ENCODE measurements at places on chromosomes 7 and 10.
A peak's percentile ranks its signal among the peaks of the same experiment; 100 is the strongest.

DNA sequence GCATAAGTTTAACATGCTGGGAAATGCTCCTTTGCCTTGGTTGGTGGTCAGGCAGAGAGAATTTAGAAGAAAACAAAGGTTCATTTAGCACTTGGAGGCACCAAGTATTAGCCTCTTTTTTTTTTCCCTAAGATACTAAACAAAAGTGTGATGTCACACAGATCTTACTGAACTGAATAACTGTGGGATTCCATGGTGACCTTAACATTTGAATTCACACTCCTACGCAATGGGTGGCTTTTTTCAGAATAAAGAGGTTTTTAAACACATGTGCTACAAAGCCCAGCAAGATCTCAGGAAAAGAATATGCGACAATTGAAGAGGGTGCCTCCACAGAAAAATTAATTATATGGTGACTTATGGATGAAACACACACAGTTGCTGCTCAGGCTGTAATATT, 133.4 kb upstream of the ABCB5 start:
- DNase-seq = no peak

DNA sequence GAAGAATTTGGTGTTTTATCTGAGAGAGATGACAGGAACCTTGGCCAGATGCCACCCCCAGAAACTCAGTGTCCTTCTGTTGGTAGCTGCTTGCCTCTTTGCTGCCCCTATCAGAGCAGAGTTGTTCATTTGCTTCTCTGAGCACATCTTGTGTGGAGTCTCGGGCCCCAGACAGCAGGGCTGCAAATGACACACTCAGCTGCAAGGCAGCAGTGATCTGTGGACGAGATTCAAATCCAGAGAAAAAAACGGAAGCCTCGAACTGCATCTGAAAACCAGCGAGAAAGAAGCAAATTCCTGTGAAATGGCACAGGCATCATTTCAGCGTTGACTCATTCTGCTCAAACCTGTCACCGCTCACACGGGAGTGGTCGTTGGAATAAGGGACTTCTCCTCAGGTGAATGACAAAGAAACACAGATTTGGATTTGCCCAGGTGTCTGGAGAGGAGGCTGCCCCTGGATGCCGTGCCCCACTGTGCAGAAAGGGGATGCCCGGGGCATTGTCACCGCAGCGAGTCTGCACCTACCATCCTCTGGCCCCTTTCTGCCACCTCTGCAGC, 144.7 kb downstream of the PFKFB3 start:
- DNase-seq = peak; percentile 48

DNA sequence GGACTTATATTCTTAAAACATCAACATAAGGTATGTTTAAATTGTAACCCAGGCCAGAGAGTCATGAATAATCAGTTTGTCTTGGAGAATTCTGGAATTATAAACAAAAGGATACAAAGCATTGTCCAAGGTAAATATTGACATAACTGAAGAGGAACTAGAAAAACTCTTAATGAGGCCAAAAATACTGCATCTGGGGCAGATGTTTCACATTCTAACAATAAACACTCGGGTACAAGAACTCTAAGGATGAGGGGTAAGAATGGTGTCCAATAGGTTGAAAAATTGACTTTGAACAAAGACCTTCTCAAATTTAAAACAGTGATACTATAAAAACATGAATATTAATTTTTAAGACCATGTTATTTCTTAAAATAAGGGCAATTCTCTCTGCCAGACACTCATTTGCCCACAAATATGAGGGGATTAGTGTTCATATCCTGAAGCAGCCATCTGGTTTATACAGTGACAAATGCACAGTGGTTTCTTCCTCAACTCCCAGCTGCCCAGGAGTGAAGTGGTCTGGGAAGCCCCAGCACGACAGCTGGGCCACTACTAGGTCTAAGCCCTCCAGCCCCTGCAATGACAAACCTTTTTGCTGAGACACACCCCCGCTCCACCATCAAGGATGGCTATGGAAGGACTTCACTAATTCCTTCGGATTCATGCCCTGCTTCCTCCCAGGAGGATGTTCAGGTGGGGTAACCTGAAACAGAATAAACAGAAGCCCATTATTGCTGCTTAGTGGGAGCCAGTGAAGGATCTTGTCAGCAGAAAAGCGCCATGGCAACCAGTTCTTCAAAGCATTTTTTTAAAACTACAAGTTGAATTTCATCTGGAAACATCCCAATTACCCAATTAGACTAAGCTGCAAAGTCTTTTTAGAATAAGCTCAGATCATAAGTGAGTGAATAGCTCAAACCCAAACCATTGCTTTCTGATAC, 107.5 kb upstream of the ARID5B start:
- DNase-seq = peak; percentile 83

DNA sequence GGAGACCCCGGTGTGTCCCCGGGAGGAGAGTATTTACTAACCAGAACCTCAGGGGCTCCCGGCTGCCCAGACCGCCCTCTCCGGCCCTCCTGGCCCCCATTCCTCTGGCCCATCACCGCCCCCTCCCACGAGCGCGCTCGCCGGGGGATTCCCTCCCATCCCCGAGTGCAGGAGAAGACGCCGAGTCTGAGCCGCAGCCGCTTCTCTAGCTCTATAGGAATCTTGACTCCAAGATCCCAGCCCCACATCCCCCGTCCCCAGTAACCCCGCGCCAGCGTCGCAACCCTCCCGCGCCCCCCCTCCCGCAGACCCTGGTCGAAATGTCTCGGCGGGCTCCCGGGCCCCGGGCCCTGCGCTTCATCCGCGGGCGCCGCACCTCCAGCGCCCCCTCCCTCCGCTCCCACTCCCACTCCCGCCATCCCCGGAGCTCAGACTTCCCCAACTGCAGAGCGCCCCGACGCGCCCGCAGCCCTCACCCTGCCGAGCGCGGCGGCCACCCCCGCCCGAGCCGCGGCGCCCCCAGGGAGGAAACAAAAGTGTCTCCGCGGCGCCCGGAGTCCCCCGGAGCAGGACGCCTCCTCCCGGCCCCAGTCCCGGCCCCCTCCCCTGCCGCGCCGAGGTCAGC, 541 bp downstream of the ELMO1 start:
- no peak for DNase-seq

GRCh38 chr7:149458235-149458634, 2.6 kb downstream of the ZNF777 start:
- DNase-seq = no peak

DNA sequence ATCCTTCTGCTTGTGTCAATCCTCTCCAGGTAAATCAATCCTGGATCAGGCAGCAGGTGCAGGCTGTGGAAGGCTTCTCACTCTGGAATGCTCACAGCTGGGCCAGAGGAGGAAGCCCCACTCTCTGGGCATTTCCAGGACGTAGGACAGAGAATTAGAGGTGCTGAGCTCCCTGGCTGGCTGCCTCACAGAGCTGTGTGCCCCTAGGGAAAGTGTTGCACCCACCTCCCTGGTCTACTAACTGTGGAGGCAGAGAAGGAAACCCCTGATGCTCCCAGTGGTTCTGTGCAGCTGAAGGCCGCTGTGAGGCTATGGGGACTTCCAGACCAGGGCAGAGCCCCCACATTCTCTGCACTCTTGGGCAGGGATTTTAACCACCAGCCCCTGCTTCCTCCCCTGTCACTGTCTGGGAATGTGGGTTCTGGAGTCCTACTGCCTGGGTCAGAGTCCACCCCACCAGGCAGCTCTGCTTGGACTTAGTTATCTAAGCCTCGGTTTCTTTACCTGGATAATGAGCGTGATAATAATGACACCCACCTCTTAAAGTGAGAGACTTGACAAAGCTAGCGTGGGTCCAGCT, 73.5 kb upstream of the EEPD1 start:
- DNase-seq = peak; percentile 20

GRCh38 chr10:115402699-115403098, 309.5 kb downstream of the ATRNL1 start:
- peak; percentile 40 for DNase-seq

- DNase-seq = no peak
Observed at GRCh38 chr7:127512663-127513062, 72.7 kb downstream of the GCC1 start.

DNA sequence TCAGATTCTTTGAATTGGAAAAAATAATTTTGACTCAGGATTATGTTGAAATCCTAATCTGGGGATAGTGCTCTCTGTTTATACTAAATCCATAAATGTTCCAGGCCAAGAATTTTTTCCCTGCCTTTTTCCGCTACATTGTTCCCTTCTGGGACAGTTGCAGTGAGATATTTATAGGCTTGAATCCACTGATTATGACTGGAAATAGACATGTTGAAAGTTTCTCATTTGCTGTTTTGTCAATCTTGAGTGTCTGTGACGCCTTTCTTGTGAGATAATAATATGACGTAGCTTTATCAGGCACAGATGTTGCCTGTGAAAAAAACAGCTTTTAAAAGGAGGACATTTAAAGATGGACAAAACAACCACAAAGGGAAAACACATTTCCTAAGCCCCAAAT, 155.9 kb downstream of the ARID5B start:
- DNase-seq = peak; percentile 58

DNA sequence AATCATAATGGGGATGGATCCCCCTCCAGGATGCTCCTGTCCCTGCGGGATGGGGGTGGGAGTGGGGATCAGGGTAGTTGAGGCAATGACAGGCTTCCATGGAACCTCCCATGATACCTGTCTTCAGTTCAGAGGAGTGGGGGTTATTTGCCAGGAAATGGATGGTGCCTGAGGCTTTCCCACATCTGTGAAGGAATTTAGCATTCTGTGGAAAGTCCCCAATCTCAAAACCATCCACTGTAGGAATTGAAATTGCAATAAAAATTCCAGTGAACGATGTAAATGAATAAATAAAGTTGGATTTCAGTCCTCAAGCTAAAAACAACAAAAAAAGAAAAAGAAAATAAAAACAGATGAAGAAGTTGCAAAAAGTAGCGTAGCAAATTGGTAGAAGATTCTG, 81.9 kb downstream of the CHRM2 start:
- DNase-seq = peak; percentile 38

DNA sequence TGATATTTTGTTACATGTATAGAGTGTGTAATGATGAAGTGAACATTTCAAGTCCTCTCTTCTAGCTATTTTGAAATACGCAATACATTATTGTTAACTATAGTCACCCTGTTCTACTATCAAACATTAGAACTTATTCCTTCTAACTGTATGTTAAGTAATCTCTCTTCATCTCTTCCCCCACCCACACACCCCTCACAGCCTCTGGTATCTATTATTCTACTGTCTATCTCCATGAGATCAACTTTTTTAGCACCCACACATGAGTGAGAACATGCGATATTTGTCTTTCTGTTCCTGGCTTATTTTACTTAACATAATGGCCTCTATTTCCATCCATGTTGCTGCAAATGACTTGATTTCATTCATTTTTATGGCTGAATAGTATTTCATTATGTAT, 57.7 kb upstream of the EGR2 start:
- no peak for DNase-seq

- DNase-seq = peak; percentile 55
Observed at GRCh38 chr10:44963772-44964633, 4.4 kb downstream of the RASSF4 start.

- DNase-seq = peak; percentile 9
Observed at GRCh38 chr10:18601321-18601720, 50.1 kb downstream of the NSUN6 start.

- no peak for DNase-seq
Observed at GRCh38 chr7:15684871-15685270, 1.6 kb downstream of the MEOX2 start.

DNA sequence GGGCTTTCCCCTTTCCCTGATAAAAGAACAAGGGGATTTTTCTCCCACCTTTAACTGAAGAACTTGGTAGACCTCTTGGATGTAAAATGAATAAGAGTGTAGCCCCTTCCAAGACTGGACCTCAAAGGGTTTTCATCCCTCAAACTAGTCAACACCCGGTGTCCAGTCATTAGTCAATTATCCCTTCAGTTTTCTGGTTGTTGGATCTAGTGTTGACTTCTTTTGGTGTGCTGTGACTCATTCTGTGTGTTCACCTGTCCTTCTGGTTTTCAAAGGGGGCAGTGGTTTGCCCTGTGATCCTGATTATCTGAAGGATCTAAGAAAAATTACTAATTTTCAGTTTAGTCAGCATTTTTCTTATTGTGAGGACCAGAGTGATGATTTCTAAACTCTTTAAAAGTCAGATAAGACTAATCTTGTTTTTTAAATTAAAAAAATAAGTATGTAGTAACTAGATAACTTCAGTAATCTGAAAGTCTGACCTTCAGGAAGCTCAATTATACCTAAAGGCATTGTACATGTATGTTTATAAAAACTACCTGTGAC, 583.5 kb downstream of the CNTNAP2 start:
- DNase-seq = no peak

DNA sequence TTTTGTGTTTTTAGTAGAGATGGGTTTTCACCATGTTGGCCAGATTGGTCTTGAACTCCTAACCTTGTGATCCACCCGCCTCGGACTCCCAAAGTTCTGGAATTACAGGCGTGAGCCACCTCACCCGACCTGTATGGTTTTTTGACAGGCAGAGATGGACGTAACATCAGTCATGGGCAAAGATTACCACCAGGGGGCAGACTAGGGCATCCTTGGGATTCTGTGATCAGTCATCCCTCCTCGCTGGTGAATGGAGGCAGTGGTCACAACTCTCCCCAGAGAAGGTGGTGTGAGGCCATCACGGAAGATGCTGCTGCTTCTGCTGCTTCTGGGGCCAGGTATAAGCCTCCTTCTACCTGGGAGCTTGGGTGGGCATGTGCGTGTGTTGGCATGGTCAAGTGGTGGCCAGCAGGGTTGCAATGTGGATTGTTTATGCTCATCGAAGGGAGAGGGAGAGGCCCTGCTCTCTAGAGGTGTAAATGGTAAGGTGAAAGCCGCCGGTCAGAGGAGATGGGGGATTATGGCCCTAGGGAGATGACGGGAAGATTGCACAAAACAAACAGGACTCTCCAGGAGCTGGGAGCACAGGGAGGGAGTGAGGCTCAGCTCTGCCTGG, 122.7 kb upstream of the PRSS1 start:
- peak; percentile 42 for DNase-seq

Data from EH (cell line).